ENCODE measurements at places on chromosomes 3 and 15.

GRCh38 chr15:50248994-50249582 is 16.4 kb downstream of the HDC start:
- DNase-seq, result no peak

GRCh38 chr3:68088216-68088615 is 433.8 kb upstream of the SUCLG2 start:
- DNase-seq, result no peak

- no peak for DNase-seq
Measured at GRCh38 chr3:171239757-171240503, 213.4 kb upstream of the SLC2A2 start.

DNA sequence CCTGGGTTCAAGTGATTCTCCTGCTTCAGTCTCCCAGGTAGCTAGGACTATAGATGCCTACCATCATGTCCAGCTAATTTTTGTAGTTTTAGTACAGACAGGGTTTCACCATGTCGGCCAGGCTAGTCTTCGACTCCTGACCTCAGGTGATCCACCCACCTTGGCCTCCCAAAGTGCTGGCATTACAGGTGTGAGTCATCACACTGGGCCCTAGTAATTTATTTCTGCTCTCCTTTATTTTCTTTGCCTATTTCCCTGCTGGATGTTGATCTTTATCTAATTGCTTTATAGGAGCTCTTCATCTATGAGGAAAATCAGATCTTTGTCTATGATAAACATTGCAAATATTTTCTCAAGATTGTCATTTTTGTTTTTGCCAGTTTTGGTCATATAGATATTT is 31.7 kb downstream of the UQCC5 start:
- DNase-seq, result no peak

DNA sequence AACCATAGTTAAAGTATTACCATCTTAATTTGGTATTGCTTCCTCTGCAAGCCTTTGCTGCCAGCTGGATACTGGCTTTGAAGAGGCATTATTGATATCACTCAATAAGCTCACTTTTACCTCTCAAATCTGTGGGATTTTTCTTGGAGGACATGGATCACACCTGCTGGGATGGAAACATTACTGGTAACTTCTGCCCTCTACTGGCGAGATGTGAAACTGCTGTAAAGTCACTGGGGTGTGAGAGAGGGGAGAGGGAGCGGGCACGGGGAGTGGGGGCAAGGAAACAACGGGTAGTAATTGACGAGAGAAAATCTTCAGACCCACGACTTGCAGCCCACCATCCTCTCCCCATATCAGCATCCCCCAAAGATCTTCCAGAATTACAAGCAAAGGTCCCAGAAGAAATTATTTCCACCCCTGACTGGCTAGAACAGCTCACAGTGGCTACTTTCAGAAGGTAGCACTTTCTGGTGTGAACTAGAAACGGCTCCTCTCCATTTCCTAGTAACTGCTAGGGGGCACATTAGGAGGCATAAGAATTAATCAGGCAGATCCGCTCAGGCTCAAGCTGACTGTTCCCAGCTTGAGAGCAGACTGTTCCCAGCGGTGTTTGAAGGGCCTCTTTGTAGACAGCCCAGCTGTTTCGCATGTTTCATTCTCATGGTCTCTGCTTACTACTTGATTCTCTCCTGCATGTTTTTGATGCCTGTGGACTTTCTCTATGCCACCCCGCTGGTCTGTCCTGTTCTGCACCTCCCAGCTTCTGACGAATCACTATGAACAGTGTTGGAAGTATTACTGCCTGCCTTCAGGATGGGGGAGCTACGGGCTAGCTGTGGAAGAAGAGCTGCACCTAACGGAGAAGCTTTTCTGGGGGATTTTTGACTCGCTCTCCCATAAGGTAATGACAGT is 230.4 kb upstream of the CHRM5 start:
- peak; percentile 61 for DNase-seq

DNA sequence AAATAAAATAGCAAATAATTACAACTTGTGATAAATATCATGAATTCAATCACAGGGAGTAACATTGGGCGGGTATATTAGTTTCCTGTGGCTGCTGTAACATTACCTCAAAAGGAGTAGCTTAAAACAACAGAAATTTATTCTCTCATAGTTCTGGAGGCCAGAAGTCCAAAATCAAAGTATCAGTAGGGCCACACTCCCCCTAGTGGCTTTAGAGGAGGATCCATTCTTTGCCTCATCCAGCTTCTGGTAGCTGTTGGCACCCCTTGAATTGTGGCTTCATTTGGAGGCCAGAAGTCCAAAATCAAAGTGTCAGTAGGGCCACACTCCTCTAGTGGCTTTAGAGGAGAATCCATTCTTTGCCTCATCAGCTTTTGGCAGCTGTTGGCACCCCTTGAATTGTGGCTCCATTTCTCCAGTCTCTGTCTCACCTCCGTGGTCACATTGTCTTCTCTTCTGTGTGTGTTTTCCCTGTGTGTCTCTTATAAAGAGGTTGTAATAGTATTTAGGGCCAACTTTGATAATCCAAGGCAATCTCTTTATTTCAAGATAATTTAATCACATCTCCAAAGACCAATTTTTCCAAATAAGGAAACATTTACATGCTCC is 3.1 kb upstream of the CFAP20DC start:
- DNase-seq, result no peak

DNA sequence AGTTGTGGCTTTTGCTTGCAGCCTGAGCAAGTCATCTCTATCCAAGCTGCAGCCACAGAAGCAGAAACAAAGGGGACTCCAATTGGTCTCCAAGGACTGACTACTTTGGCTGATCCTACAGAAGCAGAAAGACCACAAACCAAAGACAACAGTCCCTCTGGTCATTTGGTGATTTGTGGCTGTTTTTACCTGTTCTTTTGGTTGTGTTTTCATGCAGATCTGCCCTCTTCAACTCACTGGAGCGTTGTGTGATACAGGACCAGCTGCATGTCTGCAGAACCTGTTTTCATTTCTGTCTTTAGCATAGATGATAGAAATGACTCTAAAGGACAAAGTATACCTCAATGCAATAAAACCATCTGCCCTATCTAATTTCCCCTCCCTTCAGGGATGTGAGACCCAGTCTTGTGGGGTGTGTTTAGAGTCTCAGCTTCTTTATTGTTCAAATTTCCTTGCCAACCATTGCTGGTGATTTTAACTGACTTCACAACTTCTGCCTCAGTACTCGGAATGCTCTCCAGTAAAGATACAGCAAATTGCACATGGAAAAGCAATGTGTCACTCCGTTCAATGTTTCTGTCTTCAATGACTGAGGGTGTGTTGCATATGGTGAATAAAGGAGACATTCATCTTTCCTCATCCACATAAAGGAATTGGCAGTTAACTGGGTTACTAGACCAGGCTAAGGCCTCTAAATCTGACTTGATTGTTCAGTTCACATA is 48.9 kb upstream of the SLC7A14 start:
- DNase-seq, result no peak

- DNase-seq, result no peak
Measured at GRCh38 chr15:78100886-78101285, 8.5 kb downstream of the SH2D7 start.

GRCh38 chr3:185605566-185605965 is 19.5 kb downstream of the SENP2 start:
- DNase-seq, result no peak

DNA sequence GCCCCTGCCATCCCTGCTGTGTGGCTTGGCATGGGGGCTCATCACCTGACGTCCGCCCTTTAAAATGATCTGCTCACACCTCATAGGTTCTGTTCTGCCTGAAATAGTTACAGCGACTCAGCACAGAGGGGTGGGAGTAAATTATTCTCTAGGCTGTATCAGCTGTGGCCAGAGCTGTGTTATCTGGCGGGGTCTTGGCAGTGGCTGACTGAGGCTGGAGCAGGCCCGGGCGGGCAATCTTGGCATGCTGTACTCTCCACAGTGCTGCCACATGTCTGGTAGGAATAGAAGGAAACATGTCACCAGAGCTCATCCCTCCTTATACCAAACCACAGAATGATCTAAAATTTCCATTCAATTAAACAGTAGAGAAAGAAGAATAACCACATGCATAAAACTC is 499.9 kb upstream of the LMCD1 start:
- no peak for DNase-seq

- DNase-seq, result no peak
Measured at GRCh38 chr3:115843206-115843605, 219.9 kb downstream of the GAP43 start.

GRCh38 chr3:106452096-106452495 is 583.3 kb upstream of the CBLB start:
- no peak for DNase-seq

DNA sequence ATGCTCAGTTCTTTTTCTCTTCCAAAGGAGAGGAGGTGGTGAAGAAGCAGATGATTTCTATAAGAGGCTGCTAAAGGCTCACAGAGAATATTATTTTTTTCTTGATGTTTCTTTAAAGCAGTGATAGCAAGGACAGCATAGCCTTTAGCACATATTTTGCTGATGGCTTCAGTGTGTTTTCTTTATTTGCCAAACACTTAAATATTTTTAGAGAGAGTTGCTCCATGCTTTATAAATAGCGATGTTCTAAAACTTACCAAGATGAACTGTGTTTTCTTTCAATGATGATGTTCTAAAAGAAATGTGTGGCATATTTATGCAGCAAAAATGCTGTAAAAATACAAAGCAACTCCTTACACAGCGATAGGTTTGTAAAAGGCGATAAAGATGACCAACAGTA is 11.8 kb upstream of the KCNAB1 start:
- no peak for DNase-seq

DNA sequence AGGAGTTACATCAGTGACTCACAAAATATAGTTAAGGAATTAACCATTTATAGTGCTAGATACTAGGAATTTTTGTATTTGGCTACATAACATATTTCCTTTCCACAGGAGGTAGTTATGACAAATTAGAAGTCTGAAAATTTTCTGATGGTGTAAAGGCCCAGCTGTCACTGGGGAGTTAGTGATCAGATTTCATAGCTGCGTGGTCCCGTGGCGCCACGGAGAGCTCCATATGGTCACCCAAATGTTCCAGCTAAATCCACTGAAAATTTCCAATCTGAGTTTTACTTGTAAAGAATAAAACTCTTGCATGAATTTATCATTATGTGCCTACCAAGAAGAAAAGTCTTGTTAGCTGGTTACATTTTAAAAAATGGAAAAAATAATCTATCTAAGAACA is 368.9 kb upstream of the PLSCR5 start:
- no peak for DNase-seq

- DNase-seq, result no peak
Measured at GRCh38 chr3:9947025-9947995, 4.9 kb downstream of the PRRT3 start.

DNA sequence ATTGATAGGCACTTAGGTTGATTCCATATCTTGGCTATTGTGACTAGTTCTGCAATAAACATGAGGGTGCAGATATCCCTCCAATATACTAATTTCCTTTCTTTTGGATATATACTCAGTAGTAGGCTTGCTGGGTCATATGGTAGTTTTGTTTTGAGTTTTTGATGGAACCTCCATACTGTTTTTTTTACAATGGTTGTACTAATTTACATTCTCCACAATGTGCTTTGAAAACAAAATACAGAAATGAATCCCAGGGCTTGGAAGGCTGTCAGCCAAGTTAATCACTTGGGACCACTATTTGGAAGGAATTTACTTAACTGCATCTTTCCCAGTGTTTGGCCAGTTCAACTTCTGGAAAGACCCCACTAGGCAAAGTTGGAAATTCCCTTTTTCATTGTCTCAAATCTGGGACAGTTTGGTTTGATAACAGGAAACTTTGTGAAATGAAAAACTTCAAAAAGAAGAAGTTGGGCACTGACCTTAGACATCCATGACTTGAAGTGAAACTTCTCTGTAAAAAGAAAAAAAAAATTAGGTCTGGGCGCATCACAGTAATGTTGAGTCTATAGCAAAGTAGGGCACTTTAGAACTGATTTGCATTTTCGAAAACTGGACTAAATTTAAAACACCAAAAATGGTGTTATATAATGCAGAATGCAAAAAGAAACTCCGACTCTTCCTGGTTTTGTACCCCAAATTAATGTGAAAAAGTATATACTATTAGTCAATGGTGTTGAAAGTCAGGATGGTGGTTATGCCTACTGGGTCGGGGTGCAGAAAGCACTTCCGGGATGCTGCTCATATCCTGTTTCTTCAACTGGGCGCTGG is 6.0 kb downstream of the CTSH start:
- no peak for DNase-seq

All from urothelium cell line (cell line).